Posterior vena cava (tissue), 2 donors: ENCODE measurements at places on chromosomes 12 and 14.
A peak's percentile ranks its signal among the peaks of the same experiment; 100 is the strongest.

- DNase-seq, result no peak
Measured at GRCh38 chr12:3980504-3981272, 107.5 kb upstream of the PARP11 start.

GRCh38 chr12:55996715-55997534 lies at the start of gene SUOX:
Gene SUOX, plus strand, starts transcription at chr12:55997276. Its CDS starts 4,946 bp downstream, at chr12:56002222.
- peak; percentile 99 for DNase-seq

- peak; percentile 94 for DNase-seq
Measured at GRCh38 chr14:77051116-77051515, 22.6 kb upstream of the IRF2BPL start.

DNA sequence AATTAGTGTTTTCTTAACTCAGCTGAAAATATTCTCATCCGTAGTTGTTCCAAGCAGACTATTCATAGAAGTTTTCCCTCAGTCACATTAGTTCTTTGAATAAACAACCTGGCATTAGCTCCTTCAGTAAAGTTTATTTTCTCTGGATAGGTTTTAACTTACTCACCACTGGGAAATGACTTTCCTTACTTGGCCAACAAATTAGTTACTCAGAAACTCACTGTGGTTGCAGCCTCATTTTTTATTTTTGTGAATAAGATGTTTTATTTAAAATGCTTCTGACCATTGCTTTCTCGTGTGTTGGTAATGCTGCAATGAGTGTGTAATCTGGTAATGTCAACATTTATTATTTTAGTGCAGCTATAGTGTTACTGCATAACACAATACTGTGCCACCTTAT lies 74.9 kb downstream of the NOVA1 start:
- no peak for DNase-seq

GRCh38 chr12:112182499-112182898 lies 57.1 kb downstream of the TRAFD1 start:
- peak; percentile 71 for DNase-seq

- no peak for DNase-seq
Measured at GRCh38 chr12:12210983-12211382, 55.9 kb downstream of the LRP6 start.

- DNase-seq, result no peak
Measured at GRCh38 chr14:102138961-102139285, 774 bp upstream of the WDR20 start.

GRCh38 chr14:64612021-64612380 lies 62.2 kb downstream of the PPP1R36 start:
- no peak for DNase-seq

GRCh38 chr14:45083617-45083975 lies 320 bp upstream of the PRPF39 start:
- DNase-seq, result no peak

- DNase-seq, result no peak
Measured at GRCh38 chr14:81471062-81471461, 62.6 kb downstream of the SEL1L start.

DNA sequence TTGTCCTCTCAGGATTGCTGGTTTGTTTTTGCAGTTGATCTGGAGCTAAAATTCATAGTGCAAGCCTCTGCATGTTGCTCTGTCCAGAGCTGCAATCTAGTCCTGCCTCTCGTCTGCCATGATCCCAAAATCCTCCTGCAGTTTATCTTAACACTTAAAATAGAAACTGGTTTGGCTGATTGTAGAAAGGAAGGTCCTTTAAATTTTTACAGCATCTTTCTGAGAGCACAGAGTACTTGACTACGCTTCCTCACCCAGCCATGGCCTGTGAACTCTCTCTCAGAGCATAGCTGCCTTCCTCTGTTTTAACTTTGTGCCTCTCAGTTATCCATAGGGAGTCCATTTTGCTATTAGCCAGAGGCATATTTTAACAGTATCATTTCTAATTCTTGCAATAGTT lies 877.1 kb downstream of the C12orf50 start:
- no peak for DNase-seq

DNA sequence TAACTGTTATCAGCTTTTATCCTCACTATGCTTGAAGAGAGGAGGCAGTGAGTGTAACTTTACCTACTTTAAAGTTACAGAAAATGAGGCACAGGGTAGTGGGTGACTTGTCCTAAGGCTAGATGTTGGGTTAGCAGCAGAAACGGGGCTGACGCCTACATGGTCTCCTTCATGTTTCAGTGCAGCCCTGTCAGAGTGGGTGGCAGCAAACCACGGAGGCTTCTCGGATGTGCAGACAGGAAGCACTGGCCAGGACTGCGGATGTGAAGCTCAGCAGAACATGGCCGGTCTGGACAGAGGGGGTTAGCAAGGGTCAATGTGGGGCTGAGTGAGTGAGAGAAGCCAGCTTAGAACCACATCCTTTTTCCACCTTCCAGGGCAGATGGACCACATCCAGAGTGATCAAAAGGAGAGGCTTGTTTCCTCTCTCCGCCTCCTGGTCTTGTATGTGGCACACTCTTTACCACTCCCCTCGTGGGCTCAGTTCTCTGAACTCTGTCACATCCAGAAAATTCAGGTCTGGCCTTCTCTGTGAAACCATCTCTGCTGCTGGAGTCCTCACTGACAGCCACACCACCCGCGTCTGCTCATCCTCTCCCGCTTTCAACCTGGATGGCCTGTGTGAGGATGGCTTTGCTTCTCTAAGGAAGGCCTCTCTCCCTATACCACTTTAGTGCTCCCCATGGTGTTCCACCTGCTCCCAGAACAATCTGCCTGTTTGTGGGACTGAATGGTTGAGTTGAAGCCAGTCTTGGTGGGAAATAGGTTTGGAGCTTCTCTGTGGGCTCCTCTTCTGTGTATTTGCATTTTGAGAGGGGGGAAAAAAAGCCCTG lies 14.1 kb downstream of the SUSD6 start:
- DNase-seq, result peak; percentile 92

DNA sequence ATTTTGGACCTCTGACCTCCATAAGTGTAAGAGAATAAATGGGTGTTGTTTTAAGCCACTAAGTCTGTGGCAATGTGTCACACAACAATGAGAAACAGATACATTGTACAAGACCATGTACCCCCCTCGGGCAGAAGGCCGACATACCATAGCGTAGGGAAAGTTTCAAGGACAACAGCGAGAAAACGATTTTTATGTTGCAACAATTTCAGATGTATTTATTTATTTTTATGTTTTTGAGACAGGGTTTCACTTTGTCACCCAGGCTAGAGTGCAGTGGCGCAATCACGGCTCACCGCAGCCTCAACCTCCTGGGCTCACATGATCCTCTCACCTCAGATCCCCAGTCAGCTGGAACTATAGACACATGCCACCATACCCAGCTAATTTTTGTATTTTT lies 136.4 kb upstream of the NCOR2 start:
- no peak for DNase-seq

GRCh38 chr14:69586404-69586803 lies 11.7 kb upstream of the CCDC177 start:
- DNase-seq, result no peak

DNA sequence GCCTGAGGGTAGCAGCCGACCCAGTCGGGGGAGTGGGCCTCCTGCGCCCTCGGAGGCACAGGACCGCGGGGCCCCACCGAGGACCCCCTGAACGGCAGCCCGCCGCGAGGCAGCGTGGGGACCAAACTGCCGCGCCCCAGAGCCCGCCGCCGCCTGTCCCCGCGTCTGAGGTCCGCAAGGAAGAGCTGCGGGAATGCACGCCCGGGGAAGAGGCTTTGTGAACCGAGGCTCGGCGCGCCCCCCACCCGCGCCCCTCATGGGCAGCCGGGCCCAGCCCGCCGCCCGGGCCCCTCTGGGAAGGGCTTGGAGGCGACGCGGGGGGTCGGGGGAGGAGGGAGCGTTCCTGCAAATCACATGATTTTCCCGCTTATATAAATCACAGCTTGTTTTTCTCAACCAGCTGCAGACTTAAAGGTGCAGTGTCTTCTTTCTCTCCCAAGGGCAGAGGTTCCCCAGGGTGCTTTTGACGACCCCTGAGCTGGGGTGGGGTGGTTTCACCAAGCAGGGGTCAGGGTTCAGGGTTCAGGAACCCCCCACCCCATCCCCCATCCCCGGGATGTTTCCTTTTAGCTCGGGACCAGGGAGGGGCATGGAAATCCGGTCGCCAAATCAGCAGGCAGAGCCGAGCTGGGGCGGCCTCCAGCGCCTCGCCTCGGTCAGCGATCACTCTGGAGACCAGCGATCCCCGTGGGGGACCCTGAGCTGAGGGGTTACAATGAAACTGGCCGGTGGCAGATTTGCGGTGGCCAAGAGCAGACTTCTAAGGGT lies 44.7 kb upstream of the ATP23 start:
- peak; percentile 92 for DNase-seq

GRCh38 chr14:23370221-23370620 lies 2.4 kb upstream of the IL25 start:
- no peak for DNase-seq

- DNase-seq, result no peak
Measured at GRCh38 chr14:69107407-69108003, 45.4 kb downstream of the DCAF5 start.

DNA sequence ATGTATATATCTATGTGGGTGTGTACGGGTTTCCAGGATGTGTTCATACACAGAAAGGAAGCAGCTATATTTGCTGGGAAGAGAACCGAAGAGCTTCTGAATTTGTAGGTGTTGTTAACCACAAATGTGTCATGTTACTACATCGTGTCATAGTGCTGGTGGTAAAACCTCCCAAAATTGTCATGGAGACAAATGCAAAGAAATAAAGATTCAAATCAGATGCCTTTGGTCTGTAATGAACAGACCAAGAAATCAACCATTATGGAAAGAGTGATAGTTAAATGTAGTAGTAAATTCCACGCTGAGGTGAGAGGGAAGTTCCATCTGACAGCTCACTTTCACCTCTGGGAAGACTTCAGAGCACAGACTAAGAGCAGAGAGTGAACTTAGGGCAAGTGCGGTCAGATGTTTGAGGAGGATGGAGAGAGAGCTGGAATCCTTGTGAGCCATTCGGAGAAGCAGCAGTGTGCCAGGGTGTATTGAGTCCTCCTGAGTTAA lies 487.5 kb downstream of the TMEM121 start:
- DNase-seq, result no peak

- DNase-seq, result no peak
Measured at GRCh38 chr14:51318813-51319597, 79.0 kb downstream of the TMX1 start.

DNA sequence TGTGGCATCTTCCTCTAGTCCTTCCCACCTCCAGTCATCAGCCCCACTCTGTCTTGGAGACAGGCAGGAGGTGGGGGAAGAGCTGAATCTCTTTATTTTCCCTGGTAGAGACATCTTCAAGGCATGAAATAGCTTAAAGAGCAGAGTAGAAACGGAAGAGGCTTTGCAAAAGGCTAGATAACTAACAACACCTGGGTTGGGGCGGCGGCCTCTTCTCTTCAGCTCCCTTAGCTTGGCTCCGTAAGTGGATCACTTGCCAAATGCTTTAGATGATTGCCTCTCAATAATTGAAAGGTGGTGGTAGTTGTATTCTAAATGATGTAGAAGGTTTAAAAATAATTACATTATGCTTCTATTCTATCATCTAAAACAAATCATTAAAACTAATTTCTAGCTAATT lies 36.1 kb downstream of the SSPN start:
- DNase-seq, result no peak

- DNase-seq, result no peak
Measured at GRCh38 chr12:104055686-104056388, 5.8 kb upstream of the GLT8D2 start.

GRCh38 chr12:57237932-57238853 lies 8.7 kb downstream of the SHMT2 start:
- no peak for DNase-seq

- no peak for DNase-seq
Measured at GRCh38 chr12:25716842-25717241, 163.8 kb upstream of the LMNTD1 start.
